Suppressor macrophage treated with lipopolysaccharide for 1 hour (primary cell): ENCODE measurements at places on chromosomes 7 and 10.

- DNase-seq: no peak
Measured at GRCh38 chr7:70069977-70070376, 471.7 kb downstream of the AUTS2 start.

- DNase-seq: no peak
Measured at GRCh38 chr7:100352984-100353684, 4.8 kb upstream of the PILRB start.

GRCh38 chr7:22125436-22125835 lies 179.7 kb upstream of the CDCA7L start:
- DNase-seq: no peak

DNA sequence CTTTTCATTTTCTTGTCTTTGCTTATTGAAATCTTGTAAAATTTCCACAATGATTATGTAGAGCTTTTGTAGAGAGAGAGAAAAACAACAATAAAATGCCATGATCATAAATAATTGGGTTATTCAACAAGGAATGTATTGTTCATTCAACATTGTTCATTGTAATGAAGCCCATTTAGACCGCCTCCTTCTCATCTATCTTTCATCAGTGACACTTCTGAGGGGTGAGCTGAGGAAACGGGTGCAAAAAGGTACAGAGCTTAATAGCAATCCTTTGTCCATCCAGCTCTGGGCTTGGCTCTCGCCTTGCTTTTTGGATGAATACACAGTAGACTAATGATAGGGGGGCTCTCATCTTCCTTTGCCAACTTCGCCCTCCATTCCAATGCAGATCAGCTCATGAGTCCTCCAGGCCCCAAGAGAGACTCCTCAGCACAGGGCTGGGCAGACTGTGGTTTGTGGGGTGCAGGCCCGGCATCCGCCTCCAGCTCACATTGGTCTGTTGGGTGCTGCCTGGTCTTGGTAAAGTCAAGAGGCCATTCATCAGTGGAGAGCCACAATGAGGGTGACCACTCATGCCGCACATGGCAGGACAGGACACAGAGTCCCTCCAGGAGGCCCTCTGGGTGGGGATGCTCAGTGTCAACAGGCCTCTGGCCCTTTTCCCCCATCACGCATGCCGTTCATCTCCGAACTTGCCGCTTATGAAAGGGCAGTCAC lies 17.9 kb upstream of the PPA1 start:
- DNase-seq: no peak
